ENCODE measurements at places on chromosomes 1 and 21.
A peak's percentile ranks its signal among the peaks of the same experiment; 100 is the strongest.

DNA sequence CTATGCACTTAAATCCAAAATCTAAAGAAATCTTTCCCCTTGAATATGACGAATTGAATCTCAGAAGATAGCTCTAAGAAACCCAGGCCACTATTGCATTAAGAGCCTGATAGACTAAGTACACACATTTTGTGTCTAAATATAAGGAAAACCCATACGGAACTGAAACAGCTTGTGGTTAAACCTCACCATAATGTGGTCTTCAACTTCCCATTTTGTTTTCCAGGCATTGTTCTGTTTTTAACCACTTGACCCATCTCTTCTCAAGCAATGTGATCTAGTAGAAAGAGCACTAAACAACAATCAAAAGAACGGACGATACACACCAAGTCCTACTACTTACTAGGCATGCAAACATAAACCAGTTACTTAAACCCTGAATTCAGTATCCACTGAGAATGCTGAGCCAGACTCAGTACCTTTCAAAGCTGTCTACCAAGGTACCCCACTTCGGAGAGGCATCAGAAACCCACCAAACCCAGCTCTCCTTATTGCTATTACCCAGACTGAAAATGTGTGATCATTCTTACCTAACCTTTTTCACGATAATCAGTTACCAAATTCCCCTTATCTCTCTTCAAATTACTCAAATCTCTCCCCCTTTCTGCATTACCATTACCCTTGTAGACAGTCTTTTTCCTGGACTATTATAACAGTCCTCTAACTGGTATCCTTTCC is 12.8 kb downstream of the OTUD7B start:
- DNase-seq, result no peak

DNA sequence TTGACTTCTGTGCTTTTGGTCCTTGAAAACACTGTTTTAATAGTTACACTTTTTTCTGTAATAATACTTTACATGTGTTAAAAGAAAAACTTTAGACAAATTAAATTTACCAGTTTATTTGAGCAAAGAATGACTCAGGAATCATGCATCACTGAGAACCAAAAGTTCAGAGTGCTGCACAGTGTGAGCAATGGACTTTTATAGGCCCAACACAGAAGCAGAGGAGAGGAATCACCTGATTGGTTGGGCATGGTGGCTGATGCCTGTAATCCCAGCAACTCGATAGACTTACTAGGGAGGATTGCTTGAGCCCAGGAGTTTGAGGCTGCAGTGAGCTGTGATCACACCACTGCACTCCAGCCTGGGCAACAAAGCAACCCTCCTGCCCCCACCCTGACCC is 29.3 kb downstream of the ZNF648 start:
- DNase-seq, result no peak

DNA sequence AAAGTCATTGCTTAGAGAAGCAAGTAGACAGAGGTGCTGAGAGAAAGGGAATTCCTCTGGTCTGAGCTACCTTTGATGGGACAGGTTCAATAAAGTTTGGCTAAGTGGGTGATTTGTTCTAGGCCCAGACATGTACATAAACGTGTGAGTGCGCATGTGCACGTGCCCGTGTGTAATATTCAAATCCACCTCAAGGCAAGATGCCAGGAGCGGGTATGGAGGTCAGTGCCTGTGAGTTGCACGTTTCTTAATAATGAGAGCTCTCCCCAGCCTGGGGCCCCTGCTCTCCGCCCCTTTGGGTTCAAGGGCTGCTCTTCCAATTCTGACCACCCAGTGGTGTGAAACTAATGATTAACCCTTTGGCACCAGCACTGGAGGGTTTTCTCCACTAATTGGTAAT is 53.8 kb upstream of the LMO4 start:
- DNase-seq, result no peak

GRCh38 chr1:202706851-202707250 is 3.4 kb downstream of the SYT2 start:
- no peak for DNase-seq

GRCh38 chr1:8423692-8424538 is 106.0 kb downstream of the SLC45A1 start:
- peak; percentile 85 for DNase-seq

GRCh38 chr21:45745256-45745655 is 101.7 kb downstream of the PCBP3 start:
- no peak for DNase-seq

- no peak for DNase-seq
Observed at GRCh38 chr1:239912471-239912870, 179.2 kb upstream of the FMN2 start.

GRCh38 chr1:98550076-98550475 is 111.4 kb upstream of the SNX7 start:
- no peak for DNase-seq

- no peak for DNase-seq
Observed at GRCh38 chr1:26378088-26378878, 5.7 kb upstream of the ZNF683 start.

DNA sequence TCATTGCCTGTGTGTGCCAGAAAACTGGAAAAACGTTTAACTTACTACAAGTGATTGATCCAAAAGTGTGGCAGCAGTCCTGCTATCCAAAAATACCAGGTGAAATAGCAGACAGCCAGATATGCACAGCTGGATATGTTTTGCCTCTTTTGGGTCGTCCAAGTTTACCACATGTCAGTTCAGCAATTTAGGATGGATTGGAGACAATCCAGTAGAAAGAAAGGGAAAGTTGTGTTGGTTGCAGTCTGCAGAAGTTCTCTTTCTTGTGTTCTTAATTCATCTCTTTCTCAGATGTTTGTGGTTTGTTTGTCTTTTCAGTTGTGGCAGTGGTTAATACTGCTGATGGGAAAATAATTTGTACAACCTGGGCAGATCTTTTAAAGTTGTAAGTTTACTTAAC is 645.0 kb downstream of the PTPRC start:
- DNase-seq, result peak; percentile 64

- DNase-seq, result no peak
Observed at GRCh38 chr1:227043755-227044154, 103.7 kb downstream of the COQ8A start.

DNA sequence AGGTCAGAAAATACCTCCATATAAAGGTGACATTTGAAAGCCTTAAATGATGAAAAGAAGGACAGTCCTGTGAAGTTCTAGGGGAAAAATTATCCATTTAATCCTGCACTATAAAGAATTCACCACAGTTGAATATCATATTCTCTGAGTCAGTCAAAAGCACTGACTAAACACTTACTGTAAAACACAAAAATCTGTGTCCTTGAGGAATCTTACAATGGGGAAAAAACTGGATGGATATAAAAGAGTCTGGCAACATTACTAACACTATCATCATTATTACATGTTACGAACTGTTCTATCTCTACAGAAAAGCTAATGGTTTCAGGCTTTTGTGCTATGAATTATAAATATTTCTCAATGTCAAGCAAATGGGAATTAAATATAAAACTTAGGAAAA is 42.4 kb upstream of the HP1BP3 start:
- no peak for DNase-seq

DNA sequence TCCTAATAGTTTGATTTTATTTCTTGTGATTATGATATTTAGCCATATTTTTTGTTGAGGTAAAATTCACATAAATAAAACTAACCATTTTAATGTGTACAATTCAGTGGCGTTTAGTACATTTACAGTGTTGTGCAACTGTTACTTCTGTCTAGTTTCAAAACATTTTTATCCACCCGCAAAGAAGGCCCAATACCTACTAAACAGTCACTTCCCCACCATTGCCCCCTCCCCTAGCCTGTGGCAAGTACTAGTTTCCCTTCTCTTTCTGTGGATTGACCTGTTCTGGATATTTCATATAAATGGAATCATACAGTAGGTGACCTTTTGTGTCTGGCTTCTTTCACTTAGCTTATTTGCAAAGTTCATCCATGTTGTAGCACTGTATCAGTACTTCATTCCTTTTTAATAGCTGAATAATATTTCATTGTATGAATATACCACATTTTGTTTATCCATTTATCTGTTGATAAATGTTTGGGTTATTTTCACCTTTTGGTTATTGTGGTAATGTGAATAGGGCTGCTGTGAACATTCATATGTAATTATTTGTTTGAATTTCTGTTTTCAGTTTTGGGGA is 4.1 kb downstream of the FLVCR1 start:
- no peak for DNase-seq

DNA sequence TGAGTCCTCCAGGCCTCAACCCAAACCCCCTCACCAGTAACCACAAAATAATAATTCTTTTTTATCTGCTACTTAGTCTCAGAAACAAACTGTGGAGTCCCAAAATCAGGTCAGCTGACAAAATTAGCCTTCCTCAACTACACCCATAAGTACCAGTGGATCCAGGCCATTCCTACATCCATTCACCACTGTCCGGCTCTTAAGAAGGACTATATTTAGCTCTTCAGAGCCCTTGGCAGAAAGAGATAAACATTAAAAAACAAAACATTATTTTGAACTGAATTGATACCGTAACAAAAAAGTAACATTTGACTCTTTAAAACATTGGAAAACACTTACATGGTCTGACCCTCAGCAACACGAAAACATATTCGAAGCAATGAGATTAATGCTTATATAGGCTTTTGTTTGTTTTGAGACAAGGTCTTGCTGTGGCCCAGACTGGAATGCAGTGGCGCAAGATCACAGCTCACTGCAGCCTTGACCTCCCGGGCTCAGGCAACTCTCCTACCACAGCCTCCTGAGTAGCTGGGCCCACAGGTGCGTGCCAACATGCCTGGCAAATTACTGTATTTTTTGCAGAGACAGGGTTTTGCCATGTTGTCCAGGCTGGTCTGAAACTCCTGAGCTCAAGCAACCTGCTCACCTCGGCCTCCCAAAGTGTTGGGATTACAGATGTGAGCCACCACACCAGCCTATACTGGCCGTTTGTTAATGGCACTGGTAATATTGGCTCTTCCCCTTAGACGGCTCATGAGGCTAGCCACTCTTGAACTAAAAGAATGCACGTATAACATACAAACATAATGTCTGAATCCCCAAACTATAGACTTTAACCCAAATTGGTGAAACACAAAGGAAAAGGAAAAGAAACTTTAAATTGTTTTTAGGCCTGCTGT is 330.7 kb downstream of the SMYD3 start:
- no peak for DNase-seq

- DNase-seq, result no peak
Observed at GRCh38 chr1:26102119-26102518, 9.5 kb upstream of the PDIK1L start.

- DNase-seq, result no peak
Observed at GRCh38 chr1:24118410-24119242, 6.7 kb upstream of the MYOM3 start.

DNA sequence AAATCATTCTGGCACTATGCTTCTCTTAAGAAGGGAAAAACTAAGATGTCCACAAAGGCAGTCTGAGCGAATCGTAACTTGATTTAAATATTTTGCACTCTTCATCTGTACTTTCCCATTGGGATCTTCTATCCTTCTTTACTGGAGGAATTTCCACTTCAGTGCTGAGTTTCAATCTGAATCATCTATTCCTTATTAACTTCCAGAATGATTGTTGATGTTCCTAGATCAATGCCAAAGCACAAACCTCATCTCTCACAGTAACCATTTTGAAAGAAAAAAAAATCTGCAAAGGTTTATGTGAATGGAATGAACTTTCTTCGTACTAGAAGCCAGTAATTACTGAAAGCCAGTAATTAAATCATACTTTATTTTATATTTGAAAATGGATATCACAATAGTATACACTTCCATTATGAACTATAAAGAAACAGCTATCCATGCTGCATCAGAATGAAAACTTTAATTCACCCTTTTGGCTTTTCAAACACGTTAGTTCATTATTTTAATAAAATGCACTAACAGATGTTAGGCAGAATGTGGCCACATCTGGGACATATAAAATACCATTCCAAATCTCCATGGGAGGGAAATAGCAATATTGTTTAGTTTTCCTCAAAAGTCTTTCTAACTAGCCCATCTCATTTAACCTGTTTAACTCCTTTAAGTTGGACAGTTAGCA is 5.5 kb upstream of the RNF2 start:
- DNase-seq, result no peak

DNA sequence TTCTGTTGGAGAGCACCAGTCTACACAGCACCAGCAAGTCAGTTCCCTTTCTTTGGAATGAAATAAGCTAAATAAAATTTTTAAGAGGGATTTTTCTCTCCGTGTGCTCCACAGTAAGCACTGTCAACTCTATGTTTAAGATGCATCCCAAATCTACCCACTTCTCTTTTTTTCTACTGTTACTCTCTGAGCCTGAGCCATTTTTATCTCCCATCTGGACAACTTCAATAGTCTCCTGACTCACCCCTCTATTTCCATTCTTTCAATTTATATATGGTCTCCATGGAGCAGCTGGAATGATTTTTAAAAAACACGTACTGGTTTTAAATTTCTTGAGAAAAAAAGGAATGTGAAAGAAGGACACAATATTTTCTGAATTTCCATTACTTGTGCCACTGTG is 24.7 kb upstream of the CCT8 start:
- no peak for DNase-seq

DNA sequence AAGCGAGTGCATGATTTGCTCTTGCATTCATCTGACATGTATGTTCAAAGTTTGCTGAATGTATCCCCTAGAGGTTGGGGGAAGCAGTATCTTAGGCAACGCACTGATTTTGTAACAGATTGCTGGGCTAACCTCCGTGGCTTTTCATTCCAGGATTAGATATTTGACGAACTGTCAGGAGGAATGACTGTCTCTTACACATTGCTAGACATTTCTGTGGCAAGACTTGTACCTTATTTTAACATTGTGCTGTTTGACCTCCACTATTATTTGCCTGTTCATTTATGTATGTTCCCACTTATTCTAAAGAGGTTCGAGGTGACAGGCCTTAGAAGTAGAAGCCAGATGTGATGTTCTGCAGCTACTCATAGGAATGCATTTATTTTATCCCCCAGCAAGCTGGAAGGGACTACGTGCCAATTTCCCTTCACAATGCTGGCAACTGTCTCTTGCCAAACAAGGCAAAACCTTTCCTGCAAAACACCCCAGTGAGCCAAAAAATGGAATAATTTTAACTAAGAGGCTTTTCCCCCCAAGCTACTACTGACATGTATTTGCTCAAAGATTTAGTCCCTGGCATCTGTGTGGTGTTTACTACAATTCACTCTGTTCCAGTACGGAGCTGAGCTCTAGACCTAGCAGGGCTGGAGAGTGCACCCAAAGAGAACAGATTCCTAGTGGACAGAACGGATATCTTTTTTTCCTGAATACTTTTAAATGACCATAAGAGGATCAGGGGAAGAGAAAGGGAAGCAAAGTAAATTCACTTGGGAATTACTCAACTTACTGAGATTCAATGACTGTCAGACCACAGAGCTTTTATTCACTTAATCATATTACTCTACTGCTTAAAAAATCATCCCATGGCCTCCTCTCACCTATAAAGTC is 646.2 kb downstream of the SMYD3 start:
- no peak for DNase-seq

DNA sequence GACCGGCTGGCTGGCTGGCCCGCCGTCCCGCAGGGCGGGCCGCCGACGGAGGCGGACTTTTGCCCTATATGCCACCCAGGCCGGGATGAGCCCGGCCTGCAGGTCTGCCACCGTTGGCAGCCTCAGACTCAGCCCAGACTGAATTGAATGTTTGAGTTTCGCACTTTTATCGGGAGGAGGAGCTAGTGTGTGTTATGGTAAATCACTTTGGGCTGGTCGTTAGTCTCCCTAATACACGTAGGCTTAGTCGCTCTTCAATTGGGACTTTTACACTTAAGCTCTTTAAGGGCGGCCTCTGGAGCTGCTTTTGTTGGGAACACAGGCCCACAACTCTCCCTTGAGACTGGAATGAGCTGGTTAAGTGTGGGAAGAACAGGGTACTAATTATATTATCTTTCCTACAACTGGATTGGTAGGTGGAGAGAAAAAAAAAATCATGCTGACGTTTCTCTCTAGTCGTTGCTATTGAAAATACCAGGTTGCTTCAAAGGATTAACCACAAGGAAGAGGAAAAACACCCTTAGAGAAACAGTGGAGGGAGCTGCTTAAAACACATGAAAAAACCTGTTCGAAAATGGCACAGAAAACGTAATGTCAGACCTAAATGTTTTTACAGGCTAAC is 1.4 kb upstream of the IRF2BP2 start:
- DNase-seq, result no peak

All from left forelimb (tissue), 1 donor.